CD8-positive, alpha-beta memory T cell (primary cell): ENCODE measurements at places on chromosomes 12 and 14. TPM values are rescaled to one million over a fixed set of nuclear protein-coding genes. Genes with fewer than 3 reads are reported as not detected.

ARHGEF40 gene
- 0.39 TPM for total RNA-seq

DIO2 gene
- not detected for total RNA-seq

TMEM119 gene
- total RNA-seq, result not detected

COX14 gene
- 58.7 TPM for total RNA-seq

CAPRIN2 gene
- 8.8 TPM for total RNA-seq

JAG2 gene
- 0.37 TPM for total RNA-seq

PRR13 gene
- total RNA-seq, result 236 TPM

DDHD1 gene
- 51.8 TPM for total RNA-seq

PKP2 gene
- total RNA-seq, result 0.15 TPM

PROX2 gene
- total RNA-seq, result 0.33 TPM

SIX4 gene
- total RNA-seq, result not detected

AQP2 gene
- total RNA-seq, result not detected

FGD6 gene
- 0.92 TPM for total RNA-seq

DDX11 gene
- 119 TPM for total RNA-seq

MARK3 gene
- 91.9 TPM for total RNA-seq

ADCY6 gene
- total RNA-seq, result 0.04 TPM

FBXL14 gene
- total RNA-seq, result 22.1 TPM

KIF26A gene
- total RNA-seq, result 0.15 TPM

ITFG2 gene
- total RNA-seq, result 39.3 TPM

TTC6 gene
- total RNA-seq, result not detected

LIN7A gene
- not detected for total RNA-seq

HSPB8 gene
- total RNA-seq, result not detected

RAD9B gene
- 1.9 TPM for total RNA-seq

WDHD1 gene
- total RNA-seq, result 56.6 TPM

IFI27L2 gene
- 55.9 TPM for total RNA-seq

REP15 gene
- total RNA-seq, result not detected

LMNTD1 gene
- total RNA-seq, result not detected

DPF3 gene
- 0.62 TPM for total RNA-seq

MYF5 gene
- total RNA-seq, result not detected

STYK1 gene
- total RNA-seq, result 2.1 TPM

IPO8 gene
- total RNA-seq, result 52.9 TPM

FGF6 gene
- total RNA-seq, result not detected

ADCY4 gene
- 1.5 TPM for total RNA-seq

SNAPC1 gene
- 7.0 TPM for total RNA-seq

KRT71 gene
- not detected for total RNA-seq

HRK gene
- total RNA-seq, result not detected
